ENCODE measurements at places on chromosomes 1 and 21. TPM values are rescaled to one million over a fixed set of nuclear protein-coding genes. Genes with fewer than 3 reads are reported as not detected.

TXLNA gene
- total RNA-seq: 45.4 TPM

GPR3 gene
- 9.4 TPM for total RNA-seq

LCE2B gene
- total RNA-seq: not detected

HCRTR1 gene
- total RNA-seq: 0.35 TPM

DNA sequence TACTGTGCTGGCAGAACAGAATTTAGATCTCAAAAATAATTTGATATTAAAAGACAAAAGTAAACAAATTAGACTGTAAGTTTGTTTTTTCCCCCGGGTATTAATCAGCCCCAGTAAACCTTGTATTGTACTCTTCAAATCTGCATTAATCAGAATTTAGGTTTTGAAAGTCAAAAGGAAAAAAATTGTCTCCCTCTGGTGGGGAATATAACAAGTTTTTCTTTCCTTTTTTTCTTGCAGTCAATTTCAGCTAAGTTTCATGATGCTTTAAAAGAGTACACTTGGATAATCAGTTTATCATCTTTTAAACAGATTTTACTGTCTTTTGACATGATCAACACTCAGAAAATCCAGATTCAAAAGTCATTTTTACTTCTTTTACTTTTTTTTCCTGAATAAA, 134.5 kb upstream of the PKN2 start:
- DNase-seq: no peak
- H3K4me1 ChIP-seq: no peaks in the 10 kb centered on the region
- no peak overlapping the region for H3K27ac ChIP-seq
- H3K4me3 ChIP-seq: no peak overlapping the region
- no peaks in the 10 kb centered on the region for H3K36me3 ChIP-seq

GRCh38 chr1:165960881-165961280, 133.5 kb downstream of the UCK2 start:
- H3K27me3 ChIP-seq: no peaks in the 10 kb centered on the region
- H3K36me3 ChIP-seq: no peaks in the 10 kb centered on the region
- no peaks in the 10 kb centered on the region for H3K4me1 ChIP-seq
- H3K27ac ChIP-seq: no peak overlapping the region
- DNase-seq: no peak

DNA sequence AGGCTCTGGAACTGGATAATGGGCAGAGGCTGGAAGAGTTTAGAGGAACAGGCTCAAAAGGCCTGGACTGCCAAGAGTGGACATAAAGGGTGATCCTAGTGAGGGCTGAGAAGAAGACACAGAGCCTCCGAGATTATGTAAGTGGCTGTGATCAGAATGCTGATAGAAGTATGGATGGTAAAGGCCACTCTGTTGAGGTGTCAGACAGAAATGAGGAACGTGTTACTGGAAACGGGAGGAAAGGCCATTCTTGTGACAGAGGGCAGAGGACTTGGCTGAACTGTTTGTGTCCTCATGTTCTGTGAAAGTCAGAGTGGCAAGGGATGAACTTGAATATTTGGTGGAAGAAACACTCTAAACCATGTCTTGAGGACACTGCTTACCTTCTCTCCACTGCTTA, 6.7 kb upstream of the ABCG1 start:
- H3K27me3 ChIP-seq: no peaks in the 10 kb centered on the region
- no peak overlapping the region for H3K4me3 ChIP-seq
- DNase-seq: no peak
- no peak overlapping the region for H3K27ac ChIP-seq

DNA sequence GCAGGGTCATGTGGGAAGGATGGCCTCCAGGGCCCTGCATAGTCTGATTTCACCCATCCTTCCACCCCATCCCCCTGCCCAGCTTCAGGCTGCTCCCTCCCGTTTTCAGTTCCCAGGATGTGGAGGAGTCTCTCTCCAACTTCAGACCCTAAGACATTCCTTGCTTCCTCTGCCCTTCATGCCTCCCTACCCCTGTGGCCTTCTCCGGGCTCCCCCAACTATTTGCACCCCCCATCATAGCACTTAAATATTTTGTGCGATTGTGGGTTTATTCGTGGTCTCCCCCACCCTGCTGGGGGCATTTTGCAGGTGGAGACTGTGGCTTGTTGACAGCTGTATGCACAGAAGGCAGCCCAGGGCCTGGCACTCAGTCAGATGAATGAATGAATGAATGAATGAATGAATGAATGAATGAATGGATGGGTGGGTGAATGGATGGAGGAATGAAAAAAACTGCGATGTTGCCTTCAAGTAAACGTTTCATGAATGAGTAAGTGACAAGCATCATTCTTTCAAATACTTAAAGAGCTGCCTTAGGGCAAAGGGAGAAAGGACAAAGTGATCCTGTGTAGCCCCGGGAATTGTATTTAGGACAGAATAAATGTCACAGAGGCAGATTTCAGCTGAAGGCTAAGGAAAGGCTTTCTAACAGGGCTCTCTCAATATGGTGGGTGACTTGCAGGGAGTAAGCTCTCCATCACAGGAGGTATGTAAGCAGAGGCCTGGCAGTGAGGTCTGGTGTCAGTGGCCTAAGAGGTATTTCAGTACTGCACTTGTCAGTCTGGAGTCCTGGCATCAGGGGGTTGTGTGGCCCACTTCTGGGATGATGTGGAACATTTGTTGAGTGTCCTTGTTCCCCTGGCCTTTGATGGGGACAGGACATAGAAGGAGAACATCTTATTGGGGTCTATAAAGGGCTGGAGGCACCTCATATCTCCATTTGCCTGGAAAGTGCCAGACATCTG, 156.4 kb downstream of the PTPRU start:
- no peak overlapping the region for H3K4me3 ChIP-seq
- no peaks in the 10 kb centered on the region for H3K36me3 ChIP-seq
- H3K27ac ChIP-seq: no peak overlapping the region
- no peaks in the 10 kb centered on the region for H3K27me3 ChIP-seq

DNA sequence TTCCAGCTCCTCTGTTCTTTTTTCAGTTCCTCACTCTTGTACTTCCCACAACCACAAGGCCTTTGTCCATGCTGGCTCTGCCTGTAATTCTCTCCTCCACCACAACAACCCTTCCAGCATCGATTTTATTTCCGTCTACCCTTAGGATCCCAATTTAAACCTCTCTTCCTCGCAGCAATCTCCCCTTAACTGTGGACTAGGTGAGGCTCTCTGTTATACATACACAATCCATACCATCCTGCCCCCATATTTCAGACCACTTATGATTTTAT, 90.4 kb upstream of the ZC3H11B start:
- no peaks in the 10 kb centered on the region for H3K36me3 ChIP-seq
- H3K27ac ChIP-seq: no peak overlapping the region

GRCh38 chr1:150695561-150695960, 1.4 kb downstream of the GOLPH3L start:
- H3K36me3 ChIP-seq: peaks cover 9% of the 10 kb centered on the region
- no peak overlapping the region for H3K27ac ChIP-seq
- H3K4me3 ChIP-seq: no peak overlapping the region
- H3K27me3 ChIP-seq: no peaks in the 10 kb centered on the region

GRCh38 chr21:46253610-46254124, 25.1 kb upstream of the LSS start:
- no peaks in the 10 kb centered on the region for H3K27me3 ChIP-seq
- peaks cover 19% of the 10 kb centered on the region for H3K36me3 ChIP-seq
- H3K4me1 ChIP-seq: no peaks in the 10 kb centered on the region
- H3K27ac ChIP-seq: no peak overlapping the region
- no peak for DNase-seq
- H3K4me3 ChIP-seq: no peak overlapping the region

DNA sequence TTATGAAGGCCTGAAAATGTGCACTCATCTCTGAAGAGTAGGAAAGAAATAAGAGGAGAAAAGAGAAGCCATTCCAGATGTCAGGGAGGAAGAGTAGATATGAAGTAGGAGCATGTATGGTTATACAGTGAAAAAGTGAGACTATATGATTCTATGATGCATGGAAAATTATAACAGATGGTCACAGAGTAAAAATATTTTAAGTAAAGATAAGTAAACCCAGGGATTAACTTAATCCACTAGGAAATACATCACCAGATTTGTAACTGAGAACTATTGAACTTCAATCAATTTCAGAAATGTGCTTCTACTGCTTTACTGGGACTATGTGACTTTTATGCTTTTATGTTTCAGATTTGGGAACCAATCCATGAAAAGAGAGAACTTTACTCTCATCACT, at the start of gene OR10J1:
TSS of gene OR10J1 (plus strand) at position 301 of the 400 bp plus-strand sequence. CDS start at position 371, 70 bp downstream.
- H3K36me3 ChIP-seq: no peaks in the 10 kb centered on the region
- H3K27me3 ChIP-seq: no peaks in the 10 kb centered on the region
- H3K4me1 ChIP-seq: no peaks in the 10 kb centered on the region

DNA sequence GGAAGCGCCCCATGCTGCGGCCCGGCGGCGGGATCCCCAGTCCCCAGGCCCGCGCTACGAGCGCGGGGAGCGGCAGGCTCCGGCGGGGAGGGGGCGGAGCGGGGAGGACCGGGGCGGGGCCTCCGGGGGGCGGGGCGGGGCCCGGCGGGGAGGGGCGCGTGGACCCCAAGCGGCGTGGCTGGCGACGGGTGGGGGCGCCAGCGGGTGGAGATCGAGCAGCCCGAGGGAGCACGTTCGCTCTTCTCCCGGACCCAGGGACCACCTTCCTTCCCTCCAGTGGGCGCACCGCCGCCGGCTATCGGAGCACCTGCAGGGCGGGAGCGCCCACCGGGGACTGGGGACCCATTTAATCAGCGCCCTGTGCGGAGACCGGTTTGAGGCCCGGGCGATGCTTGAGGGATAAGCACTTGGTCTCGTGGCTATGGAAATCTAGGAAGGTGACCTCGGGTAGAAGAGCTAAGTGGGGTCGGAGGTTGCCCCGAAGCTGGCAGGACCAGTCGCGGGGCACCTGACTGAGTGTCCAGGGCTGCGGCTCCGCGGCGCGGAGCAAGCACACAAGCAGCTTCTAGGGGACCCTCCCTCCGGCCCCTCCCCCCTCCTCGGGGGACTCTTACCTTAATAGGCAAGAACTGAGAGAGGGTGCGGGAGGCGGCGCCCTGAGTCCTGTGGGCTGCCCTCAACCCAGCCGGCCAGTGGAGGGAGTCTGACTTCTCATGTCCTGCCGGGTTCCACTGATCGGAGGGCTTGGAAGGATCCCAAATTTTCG, at the start of gene TSPAN2:
TSS of gene TSPAN2 (minus strand) at position 84 of the 766 bp plus-strand sequence. CDS start at position 13, 71 bp downstream.
- peaks cover 10% of the 10 kb centered on the region for H3K4me1 ChIP-seq
- H3K27me3 ChIP-seq: no peaks in the 10 kb centered on the region
- no peaks in the 10 kb centered on the region for H3K36me3 ChIP-seq
- peak within 1 kb of the TSS; percentile 93 for H3K4me3 ChIP-seq
- H3K27ac ChIP-seq: peak within 1 kb of the TSS; percentile 91

DNA sequence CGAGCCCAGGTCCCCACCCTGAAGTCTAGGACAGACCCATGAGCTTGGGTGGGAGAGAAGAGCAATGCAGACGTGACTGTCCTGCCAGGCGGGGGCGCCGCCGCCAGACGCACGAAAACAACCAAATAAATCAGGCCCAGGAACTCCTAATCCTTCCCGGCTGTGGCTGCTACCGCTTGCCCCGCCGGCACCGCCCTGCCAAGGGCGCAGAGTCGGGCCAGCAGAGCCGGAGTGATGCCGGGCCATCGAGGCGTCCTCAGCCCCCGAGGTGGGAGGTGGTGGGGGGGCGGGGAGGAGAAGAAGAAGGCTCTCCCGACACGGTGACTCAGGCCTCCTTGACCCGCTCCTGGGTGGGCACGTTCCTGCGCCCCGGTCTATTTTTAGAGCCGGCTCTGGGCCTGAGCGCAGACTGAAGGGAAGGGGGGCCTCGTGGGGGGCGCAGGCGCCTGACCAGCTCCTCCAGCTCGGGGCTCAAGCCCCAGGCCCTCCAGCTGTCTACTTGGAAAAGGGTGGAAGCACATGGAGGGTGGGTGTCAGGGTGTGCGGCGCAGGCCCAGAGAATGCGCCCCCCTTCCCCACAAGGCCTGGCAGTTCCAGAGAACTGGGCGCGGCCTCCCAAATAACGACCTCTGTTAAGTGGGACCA, 10.7 kb upstream of the COL16A1 start:
- peak overlapping the region; percentile 29 for H3K4me3 ChIP-seq
- no peaks in the 10 kb centered on the region for H3K36me3 ChIP-seq
- H3K27ac ChIP-seq: no peak overlapping the region
- no peak for DNase-seq
- no peaks in the 10 kb centered on the region for H3K27me3 ChIP-seq
- H3K4me1 ChIP-seq: peaks cover 2% of the 10 kb centered on the region

DNA sequence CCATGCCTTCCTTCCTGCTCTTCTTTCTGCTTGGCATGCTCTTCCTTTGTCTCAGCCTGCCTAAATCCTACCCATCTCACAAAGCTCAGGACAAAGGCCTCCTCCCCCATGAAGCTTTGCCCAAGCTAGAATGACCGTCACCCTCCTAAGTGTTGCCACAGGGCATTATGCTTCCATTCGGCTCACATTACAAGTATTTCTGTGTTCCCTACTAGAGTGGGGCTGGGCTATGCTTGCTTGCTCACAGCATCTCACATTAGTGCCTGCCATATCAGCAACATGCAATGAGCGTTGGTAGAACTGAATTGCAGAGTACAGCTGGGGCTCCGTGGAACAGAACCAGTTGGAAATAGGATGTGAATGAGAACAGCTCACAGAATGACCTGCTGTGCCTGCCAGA, 82.8 kb downstream of the CD58 start:
- no peaks in the 10 kb centered on the region for H3K4me1 ChIP-seq
- no peaks in the 10 kb centered on the region for H3K36me3 ChIP-seq
- DNase-seq: no peak
- no peak overlapping the region for H3K27ac ChIP-seq

All from H1 (cell line).